ENCODE measurements at places on chromosomes 4 and X. TPM values are rescaled to one million over a fixed set of nuclear protein-coding genes. Genes with fewer than 3 reads are reported as not detected.

Gene ARHGAP4
- total RNA-seq, result 16.4 TPM

Gene CDX4
- total RNA-seq, result not detected

Gene RFC1
- 58.6 TPM for total RNA-seq

Gene NSG1
- total RNA-seq, result 55.0 TPM

Gene RTL5
- total RNA-seq, result 21.1 TPM

Gene BCORL1
- 38.0 TPM for total RNA-seq

Gene TBC1D8B
- 6.6 TPM for total RNA-seq

GRCh38 chr4:86098691-86099090 lies 261.2 kb downstream of the MAPK10 start:
- DNase-seq, result no peak
- H3K36me3 ChIP-seq, result no peaks in the 10 kb centered on the region
- H3K4me3 ChIP-seq, result no peak overlapping the region
- no peaks in the 10 kb centered on the region for H3K27me3 ChIP-seq
- no peaks in the 10 kb centered on the region for H3K4me1 ChIP-seq
- H3K27ac ChIP-seq, result no peak overlapping the region

DNA sequence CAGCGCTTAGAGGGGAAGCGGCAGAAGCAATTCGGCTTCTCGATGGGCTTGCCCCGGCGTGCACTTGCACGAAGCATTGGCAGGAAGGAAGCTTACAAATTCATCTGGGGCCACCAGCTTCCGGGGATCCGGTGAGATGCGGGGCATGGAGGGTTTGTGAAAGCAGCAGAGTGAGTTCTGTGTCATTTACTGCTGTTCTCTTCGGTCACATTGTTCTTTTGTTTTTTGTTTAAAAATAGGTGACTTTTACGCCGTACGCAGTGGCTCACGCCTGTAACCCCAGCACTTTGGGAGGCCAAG lies 47.0 kb downstream of the ASMT start:
- DNase-seq, result no peak
- H3K27ac ChIP-seq, result no peak overlapping the region
- H3K4me1 ChIP-seq, result peaks cover 4% of the 10 kb centered on the region
- H3K27me3 ChIP-seq, result peaks cover 3% of the 10 kb centered on the region
- H3K4me3 ChIP-seq, result no peak overlapping the region

DNA sequence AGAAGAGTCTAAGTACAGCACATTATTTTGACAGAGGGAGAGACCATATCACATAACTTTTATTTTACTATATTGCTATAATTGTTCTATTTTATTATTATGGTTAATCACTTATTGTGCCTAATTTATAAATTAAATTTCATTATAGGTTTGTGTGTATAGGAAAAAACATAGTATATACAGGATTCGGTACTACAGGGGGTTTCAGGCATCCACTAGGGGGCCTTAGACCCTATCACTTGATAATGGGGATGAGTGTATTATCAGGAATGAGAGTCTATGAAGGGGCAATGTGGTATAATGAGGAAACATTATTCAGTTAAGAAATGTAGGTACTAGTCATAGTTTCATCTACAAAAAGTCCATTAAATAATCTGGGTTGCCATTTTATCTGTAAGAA lies 833.1 kb downstream of the C4orf33 start:
- DNase-seq, result no peak
- H3K27me3 ChIP-seq, result no peaks in the 10 kb centered on the region

DNA sequence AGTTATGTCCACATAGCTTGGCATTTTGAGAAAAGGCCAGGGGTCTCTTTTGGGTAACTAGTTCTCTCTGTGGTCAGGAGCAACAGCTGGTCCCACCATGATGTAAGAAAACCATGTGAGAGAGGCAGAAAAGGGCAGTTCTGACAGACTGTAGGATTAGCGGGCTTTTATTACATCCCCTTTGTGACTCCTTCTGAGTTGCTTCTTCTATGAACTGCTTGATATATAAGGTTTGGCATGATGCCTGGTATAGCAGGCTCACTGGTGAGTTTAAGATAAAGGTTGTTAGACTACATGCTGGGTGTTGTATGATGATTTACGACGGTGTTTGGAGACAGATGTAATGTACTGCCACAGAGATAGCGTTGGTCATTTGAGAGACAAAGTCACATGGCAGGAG lies 2308.1 kb upstream of the AGA start:
- H3K27ac ChIP-seq, result no peak overlapping the region
- no peaks in the 10 kb centered on the region for H3K36me3 ChIP-seq
- H3K4me3 ChIP-seq, result no peak overlapping the region
- peaks cover 22% of the 10 kb centered on the region for H3K4me1 ChIP-seq
- DNase-seq, result no peak

GRCh38 chr4:149801416-149801815 lies 14.2 kb downstream of the IQCM start:
- no peaks in the 10 kb centered on the region for H3K27me3 ChIP-seq
- H3K36me3 ChIP-seq, result no peaks in the 10 kb centered on the region
- H3K4me1 ChIP-seq, result no peaks in the 10 kb centered on the region
- no peak overlapping the region for H3K4me3 ChIP-seq

- no peak for DNase-seq
- H3K27me3 ChIP-seq, result peaks cover 4% of the 10 kb centered on the region
- peaks cover 13% of the 10 kb centered on the region for H3K4me1 ChIP-seq
- no peak overlapping the region for H3K27ac ChIP-seq
- peak overlapping the region; percentile 72 for H3K4me3 ChIP-seq
These were observed 706 bp downstream of the DUSP9 start for GRCh38 chrX:153647461-153648357.

DNA sequence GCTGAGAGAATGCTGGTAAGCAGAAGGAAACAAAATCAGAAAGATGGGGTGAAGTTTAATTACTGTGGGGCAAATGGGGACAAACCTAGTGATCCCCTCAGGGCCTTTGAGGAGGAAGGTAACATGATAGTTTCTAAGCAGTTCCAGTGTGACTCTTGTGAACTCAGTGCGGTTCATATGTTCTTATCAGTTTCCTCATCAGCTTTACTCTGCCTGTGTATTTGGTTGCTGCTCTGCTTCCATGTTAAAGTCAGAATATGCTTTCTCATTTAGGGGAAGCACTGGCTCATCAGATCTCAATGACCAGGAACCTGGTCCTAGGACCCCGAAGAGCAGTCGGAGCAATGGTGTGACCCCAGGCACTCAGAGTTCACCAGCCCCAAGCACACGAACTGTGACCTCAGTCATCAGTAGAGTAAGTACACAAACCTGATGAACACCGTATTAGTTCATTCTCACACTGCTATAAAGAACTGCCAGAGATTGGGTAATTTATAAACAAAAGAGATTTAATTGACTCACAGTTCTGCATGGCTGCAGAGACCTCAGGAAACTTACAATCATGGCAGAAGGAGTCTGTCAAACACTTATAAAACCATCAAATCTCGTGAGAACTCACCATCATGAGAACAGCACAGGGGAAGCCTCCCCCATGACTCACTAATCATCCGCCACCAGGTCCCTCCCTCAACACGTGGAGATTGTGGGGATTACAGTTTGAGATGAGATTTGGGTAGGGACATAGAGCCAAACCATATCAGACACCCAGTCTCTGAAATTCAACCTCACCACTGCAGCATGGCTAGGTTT lies 83.0 kb downstream of the SYTL5 start:
- no peaks in the 10 kb centered on the region for H3K36me3 ChIP-seq
- no peak for DNase-seq
- no peaks in the 10 kb centered on the region for H3K27me3 ChIP-seq
- H3K27ac ChIP-seq, result no peak overlapping the region
- H3K4me1 ChIP-seq, result no peaks in the 10 kb centered on the region

GRCh38 chr4:170271723-170272122 lies 182.0 kb upstream of the AADAT start:
- no peak overlapping the region for H3K4me3 ChIP-seq
- H3K27me3 ChIP-seq, result no peaks in the 10 kb centered on the region
- H3K4me1 ChIP-seq, result no peaks in the 10 kb centered on the region
- no peak overlapping the region for H3K27ac ChIP-seq

Measured in progenitor cell of endocrine pancreas (in vitro differentiated cells).